Renal pelvis (tissue), 12 donors: ENCODE measurements at places on chromosomes 16 and 17.

DNA sequence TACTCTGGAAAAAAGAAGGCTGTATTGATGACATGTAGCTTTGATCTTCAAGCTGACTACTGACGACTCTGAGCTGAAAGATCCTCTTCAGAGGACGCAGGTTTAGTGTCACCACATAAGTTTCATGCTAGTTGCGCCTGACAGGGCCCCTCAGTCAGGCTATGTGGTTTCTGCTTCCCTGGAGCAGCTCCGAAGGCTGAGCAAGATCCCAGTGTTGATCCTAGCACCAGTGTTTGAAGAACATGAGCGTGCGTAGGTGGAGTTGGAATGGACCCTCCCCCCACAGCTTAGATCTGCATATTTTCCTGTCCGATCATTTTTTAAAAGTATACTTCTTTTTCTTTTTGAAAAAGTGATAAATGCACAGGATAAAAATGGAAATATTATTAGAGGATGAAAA is 17.3 kb downstream of the BANP start:
- DNase-seq = no peak

DNA sequence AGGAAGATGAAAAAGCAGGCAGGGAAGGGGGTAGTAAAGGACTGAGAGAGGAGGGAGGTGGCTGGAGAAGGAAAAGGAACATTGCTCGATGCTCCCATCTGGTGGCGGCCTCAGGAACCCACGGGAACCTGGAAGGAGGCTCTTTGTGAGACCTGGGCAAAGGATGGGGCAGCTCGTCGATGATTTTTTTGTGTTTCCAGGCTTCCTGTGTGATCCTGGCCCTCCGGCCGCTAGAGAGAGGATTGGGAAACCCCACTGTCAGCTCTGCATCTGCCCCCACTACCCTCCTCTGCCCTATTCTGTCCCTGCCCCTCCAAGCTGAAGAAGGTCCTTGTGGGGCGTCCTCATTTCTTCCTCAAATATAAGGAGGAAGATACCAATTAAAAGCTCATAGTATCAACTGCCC is 6.6 kb downstream of the WFIKKN2 start:
- peak; percentile 76 for DNase-seq

GRCh38 chr17:46796524-46796923 is 22.0 kb downstream of the WNT3 start:
- DNase-seq = no peak

DNA sequence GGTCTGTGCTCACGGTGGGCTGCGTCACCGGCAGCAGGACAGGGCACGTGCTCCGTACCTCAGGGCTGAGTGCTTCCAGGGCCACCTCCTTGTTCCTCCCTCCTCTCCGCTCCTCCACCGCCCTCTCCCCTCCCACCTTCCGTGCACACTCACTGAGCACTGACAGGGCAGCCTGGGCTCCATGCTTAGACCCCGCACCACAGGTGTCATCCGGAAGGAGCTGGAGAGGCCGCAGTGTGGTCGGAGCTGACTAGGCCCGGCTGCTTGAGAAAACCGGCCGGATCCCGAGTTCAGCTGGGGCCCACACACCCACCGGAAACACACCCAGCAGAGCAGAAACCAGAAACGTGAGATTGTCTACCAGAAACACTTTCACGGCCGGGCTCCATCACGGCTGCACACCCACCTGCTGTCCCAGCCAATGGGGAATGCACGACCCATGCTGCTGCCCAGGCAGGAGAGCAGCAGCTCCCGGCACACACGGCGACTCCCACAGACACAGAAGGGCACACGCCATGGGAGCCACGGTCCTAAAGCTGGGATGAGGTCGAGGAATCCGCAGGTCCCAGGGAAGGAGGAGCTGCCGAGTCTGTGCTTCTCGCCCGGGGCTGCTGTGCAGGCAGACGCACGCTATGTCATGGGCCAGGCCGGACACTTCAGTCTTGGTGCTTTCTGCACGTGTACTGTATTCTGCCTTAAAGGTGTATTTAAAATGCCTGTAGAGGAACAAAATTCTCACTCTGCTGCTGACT is 55.0 kb upstream of the ZNF469 start:
- DNase-seq = peak; percentile 50

DNA sequence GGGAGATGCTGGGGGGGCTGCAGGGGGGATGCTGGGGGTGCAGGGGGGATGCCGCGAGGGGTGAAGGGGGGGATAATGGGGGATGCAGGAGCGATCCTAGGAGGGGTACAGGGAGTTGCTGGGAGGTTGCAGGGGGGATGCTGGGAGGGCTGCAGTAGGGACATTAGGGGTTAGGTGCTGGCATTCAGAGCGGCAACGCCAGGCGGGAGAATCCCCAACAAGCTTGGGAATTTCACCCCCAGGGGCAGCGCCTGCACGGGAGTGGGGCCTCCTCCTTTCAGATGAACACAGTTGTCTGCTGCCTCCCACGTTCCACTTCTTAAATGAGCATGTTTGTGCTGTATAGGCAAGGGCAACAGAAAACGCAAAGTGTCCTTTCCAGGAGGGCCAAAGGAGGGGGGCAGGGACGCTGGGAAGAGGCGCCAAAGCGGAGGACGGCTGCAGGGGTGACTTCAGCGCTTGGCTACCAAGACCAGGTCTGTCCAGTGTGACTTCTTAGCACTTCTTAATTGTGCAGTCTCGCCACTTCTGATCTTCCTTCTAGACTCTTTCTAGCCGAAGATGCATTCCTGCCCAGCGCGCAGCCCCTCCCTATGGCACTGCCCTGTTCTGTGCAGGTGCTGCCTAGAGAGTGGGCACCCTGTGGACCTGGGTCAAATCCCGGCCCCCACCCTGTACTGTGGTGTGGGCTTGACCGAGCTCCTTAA is 2.0 kb upstream of the SLC6A4 start:
- DNase-seq = no peak

DNA sequence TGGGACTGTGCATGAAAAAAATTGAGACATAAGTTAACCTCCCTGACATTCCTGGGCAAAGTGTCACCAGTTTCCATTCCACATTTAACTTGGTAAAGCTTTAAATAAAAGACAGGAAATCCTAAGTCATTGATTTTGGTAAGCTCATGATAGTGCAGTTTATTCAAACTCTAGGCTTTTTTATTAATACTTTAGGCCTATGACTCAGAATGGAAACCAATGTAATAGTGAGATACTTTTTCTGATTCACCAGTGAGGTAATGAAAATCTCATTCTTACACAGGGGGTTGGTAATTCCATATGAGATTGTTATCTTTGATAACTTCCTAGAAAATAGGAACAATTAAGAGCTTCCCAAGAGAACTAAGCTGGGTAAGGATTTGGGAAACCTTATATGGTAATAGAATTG is 91.1 kb downstream of the NLK start:
- no peak for DNase-seq

- peak; percentile 74 for DNase-seq
These were observed 35.3 kb downstream of the NPLOC4 start for GRCh38 chr17:81601525-81602120.

DNA sequence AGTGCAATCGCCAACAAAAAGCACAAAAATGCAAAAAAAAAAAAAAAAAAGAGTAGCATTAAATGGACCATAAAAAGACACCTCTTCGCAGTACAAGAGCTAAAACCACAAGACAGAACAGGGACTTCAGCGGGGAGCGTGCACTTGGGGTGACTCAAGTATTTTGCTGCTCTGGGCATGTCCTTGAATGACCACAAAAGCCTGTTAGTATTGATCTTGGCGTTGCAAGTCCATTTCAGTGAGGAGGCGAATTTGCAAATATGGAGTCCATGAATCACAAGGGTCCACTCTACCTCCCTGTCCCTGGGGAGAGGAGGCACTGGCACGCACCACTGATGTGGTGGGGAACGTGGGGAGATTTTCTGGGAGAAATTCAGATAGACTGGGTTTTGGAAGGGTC is 78.9 kb downstream of the CNGB1 start:
- DNase-seq = no peak

- no peak for DNase-seq
These were observed 890 bp upstream of the CD300A start for GRCh38 chr17:74465378-74466110.

- no peak for DNase-seq
These were observed 6.2 kb upstream of the DUSP14 start for GRCh38 chr17:37483311-37484039.

DNA sequence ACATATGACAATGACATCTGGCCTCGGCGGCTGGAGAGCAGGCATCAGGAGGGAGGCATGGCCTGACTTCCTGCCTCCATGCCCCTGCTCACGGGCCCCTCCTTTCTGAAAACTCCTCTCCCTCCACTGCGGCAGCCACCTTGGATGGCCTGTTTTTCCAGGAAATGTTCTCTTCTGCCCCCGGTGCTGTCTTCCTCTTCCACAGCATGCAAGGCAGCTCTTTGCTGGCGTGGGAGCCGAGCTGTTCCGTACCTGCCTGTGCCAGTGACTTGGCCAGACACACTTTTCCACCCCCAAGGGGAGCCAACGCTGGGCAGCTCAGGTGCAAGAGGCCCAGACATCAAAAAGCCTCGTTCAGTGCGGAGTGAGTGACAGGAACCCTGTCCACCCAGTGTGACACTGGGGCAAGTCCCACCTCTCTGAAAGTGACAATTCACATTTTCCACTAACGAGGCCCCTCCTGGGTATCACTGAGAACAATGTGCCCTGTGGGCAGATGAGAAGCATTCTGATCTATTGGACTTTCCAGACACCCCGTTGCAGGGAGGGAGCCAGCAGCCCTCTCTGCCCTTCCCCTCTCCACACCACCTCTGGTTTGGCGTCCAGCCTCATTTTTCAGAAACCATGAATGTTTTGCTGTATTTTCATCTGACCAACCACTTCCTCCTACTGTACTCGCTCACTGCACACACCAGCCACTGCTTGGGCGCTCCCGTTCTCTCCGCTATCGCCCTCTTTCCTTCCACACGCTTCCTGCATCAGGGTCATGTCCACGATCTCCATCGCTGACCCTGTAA is 31.2 kb downstream of the NSMCE1 start:
- no peak for DNase-seq

GRCh38 chr16:10373556-10373955 is 12.3 kb upstream of the ATF7IP2 start:
- no peak for DNase-seq

- no peak for DNase-seq
These were observed 405 bp upstream of the ACE start for GRCh38 chr17:63476459-63476853.

DNA sequence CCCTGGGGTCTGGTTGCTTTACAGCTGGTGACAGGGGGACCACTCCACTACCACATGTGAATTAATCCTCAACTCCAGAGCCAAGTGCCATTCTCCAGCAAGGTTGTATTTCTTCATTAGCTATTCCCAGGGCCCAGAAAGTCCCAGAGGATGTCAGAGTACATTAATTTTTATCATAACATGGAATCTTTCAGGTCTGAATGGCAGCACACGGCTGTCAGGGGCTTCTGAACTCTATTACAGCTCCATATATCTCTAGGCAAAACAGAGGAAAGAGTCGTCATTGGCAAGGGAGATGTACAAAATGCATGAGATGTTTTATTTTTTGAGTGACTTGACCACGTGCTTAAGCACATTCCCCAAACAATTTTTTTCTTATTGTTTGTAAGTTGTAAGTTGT is 303.4 kb downstream of the WWOX start:
- no peak for DNase-seq

GRCh38 chr16:878886-879285 is 78.4 kb upstream of the GNG13 start:
- DNase-seq = no peak

DNA sequence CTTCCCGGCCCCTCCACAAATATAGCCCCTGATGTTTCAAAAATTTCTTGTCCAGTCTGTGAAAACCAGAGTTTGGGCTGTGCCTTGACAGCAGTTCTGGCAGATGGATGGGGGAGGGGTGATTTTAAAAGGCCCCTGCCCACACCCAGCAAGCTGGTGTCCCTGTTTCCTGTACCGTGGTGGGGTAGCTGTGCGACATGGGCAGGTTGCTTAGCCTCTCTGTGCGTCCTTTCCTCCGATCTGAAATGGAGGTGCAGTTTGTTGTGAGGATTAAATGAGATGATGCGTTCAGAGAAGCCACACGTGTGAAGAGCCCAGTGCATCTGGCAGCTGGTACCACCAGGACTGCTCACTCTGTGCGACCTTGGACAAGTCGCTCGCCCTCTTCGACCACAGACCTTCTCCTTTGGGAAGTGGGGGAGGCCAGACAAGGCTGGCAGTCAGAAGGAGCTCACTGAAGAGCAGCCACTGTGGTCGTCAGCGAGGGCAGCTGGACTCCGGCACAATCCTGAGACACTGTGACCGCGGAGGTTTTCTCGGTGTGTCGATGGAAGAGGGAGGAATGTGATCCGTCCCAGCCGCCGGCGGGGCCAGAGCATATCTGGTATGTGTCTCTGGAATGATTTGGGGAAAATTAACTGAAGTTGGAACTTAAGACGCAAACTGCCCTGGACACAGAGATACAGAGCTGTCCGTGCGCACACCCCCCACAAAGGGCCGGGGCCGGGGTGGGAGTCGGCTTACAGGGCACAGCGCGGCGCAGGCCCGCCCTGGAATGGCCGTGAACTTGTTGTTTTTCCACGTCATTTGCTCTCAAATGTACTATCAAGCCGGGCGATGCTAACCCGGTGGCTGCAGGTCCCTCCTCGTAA is 721 bp upstream of the WFIKKN2 start:
- DNase-seq = peak; percentile 70

DNA sequence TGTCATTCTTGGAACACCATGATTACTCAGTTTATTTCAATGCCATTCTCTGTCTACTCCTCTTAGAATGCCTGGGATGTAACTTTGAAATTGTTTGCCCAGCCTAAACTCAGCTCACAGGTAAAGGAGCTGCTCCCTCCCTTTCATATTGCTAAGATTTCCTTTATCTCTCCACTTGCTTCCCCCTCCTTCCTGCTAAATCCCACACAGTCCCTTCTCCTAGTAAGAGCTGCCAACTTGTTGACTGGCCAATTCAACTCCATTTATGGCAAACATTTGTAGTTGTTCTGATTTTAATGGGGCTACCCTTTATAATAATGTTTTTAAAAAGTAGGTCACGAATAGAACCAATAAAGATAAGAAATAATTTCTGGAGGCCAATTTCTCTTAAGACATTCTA is 146.1 kb downstream of the SKAP1 start:
- no peak for DNase-seq

DNA sequence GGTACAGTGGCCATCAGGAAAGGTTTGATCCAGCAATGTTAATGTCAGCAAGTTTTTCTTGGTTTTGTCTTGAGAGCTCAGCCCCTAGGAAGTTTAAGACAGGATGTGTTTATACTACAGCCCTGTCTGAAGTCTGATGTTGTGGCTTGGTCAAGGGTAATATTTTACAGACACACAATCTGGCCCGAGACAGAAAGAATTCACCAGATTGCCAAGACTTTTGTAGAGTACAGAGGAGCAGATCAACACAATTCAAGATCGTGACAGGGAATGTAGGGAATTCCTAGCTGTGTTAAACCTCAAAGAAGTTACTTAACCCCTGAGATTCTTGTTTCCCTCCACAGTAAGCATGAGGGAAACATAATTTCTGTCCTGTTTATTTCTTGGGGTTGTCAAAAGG is 63.1 kb downstream of the SHISA9 start:
- no peak for DNase-seq

DNA sequence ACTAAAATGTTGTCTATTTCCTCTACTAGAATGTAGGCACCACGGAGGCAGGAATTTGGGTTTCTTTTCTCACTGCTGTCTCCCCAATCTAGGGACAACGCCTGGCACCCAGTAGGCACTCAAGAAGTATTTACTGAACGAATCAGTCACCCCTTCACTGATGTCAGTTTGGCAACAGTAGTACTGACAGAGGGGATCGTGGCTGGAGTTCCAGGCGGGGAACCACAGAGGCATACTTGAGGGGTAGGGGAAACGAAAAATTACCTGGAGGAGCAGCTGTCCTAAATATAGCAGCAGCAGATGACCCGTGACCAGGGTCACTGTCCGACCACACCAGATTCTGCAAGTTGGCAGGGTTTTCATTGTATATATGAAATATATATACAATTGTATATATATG is 33.3 kb downstream of the TRIM25 start:
- DNase-seq = no peak

- DNase-seq = no peak
These were observed 16.2 kb upstream of the KIFC3 start for GRCh38 chr16:57818377-57819064.
